ENCODE measurements at places on chromosomes 6 and 20.

DNA sequence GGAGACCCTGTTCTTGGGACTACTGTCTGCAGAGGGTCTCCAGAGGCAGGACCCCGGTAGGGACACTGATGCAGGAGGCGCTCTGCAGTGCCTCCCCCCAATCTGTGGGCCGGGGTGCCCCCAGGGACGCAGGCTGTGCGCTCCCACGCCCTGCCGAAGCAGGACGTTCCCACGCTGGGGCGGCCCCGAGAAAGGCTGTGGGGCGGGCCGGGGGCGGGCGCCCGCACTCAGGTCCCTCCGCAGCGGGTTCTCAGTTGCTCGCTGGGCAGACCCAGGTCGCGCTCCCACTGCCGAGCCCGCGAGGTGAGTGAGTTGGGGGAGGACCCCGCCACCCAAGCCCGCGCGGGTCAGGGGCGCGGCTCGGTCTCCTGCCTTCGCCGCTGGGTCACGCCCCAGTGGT is at the start of gene COX4I2:
Gene COX4I2 (plus strand): TSS at position 253 of the 400 bp plus-strand sequence. CDS start 1,106 bp downstream, outside the sequence.
- no peak for DNase-seq

GRCh38 chr20:9220874-9221547 is 152.1 kb downstream of the PLCB4 start:
- DNase-seq: no peak

DNA sequence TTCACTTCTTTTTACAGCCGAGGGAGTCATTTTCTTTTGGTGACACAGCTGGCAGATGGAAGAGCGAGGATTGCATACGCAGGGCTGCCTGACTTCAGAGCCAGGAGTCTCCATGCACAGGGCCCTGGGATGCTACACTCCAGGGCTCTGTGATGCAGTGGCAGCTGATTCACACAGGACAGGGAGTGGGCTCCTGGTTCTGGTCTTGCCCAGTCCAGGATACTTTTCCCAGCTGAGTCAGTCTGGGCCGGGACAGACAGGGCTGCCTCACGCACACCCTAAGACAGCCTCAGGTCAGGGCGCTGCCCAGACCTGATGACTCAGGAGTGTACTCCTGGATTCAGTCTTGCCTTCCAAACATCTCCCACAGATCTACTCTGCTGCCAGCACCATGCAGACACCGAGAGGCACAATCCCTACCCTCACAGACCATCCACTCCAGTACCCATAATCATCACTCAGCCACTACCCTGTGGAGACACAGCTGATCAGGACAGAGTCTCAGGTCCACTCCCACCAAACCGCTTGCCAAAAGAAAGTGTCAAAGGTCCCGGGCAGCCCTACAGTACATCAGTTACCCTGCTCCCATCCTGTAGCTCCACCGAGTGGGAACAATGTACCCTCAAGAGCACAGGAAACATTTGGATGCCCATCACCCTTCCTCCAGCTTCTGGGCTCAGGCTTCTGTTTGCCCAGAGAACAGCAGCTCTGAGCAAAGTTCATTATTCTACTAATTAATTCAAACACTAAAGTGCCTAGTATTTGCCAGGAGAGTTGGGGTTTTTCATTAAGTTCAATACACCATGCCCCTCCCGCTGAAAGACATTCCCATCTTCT is 11.5 kb downstream of the SDC4 start:
- no peak for DNase-seq

DNA sequence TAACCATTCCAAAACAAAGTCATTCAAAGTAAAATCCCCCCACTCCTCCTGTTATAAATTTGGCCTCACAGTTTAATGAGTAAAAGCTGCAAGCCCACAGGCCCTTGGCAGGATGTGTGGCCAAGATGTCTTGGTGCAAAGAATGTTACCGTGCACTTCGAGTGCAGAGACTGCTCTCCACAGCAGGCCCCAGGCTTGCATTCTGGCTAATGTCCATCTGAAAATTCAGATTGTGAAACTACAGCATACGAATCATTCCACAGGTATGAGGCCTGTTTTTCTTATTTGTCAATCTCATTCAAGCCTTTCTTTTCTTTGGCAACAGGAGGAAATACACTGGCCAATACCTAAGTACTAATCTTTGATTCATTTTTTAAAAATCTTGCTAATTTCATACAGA is 7.1 kb downstream of the RPS6KA2 start:
- no peak for DNase-seq

DNA sequence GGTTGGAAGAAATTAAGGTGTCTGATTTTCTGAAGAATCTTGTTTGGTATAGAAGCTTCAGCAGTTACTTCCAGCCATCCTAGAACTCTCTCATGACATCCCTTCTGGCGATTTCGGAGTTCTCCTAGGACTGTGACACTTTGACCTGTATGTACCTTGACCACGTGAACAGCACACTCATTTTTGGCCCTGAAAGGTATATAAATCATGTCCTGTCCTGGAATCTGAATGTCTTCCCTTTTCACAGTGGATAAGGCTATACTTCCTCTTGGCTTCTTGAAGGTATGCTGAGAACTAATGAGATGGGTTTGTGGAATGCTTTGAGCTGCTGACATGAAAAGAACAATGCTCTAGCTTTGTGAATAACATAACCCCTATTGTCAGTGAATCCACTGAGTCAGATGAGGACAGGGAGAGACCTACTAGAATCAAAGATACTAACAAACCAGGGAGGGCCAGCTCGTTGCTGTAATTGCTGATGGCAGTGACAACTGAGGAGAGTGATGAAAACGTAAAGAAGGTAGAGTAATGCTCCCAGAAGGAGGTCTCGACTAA is 6.0 kb upstream of the ZDHHC14 start:
- DNase-seq: no peak

DNA sequence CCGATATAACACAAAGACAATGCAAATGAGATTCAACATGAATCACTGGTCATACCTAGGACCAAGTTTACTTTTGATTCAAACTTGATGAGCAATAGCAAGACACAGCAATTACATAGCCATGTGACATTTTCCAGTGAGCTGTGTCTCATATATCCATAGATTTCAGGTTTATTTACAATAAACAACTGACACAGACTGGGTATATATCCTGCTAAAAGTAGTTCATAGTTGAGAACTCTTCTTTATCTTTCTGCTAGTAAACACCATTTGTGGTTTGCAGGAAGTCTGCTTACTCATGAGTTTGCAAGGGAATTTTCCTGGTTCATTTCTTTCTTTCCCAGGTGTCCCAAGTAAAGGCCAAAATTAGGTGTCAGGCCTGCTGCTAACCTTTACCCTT is 343.4 kb downstream of the KIF16B start:
- DNase-seq: no peak

DNA sequence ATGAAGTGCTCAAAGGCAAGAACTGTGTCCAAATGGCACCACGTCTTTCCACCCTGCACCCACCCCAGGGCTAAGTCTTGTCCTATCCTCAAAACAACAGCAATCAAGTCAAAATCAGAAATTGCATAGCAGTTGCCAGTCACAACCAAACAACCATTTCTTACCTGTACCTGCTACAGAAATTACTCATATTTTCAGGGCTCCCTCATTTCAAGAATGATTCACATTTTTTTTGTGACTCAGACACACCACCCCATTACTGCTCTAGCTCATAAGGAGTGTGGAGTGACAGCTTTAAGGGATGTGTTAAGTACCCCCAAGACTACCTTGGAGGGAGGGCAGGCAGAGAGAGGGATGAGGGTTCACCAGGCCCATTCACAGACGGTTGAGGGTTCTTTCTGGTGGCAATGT is 111.7 kb downstream of the TRERF1 start:
- peak; percentile 65 for DNase-seq

DNA sequence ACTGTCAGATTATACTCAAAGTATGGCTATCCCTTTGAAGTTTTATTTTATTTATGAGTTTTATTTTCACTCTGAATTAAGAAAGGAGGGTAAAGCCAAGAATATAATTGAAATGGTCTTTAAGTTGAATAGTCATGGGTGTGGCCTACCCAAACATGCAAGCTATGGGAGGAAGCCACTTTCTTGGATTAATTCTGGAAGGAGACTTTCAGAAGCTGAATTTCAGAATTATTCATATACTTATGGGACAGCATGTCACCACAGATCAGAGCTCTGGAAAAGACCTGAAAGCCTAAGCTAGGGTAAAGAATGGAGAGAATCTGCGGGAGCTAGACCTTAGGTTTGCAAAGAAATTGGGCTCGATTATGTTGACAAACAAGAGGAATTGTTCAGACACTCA is 242.4 kb upstream of the FKBP1C start:
- DNase-seq: no peak

DNA sequence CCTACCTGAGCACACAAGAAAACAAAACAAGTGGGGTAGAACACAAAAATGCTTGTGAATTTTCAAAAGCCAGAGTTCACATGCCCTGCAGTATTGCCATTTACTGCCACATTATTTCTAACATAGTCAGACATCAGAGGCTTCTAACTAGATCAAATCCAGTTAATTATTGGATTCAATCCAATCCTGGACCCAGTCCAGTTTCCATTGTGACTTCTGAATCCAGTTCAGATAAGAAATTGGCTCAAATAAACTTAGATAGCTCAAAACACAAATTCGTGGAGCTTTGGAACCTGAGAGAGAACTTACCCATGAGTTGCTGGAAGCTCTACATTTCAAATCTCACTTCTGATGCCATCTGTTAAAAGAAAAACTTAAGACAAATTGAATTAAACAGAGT is 85.2 kb upstream of the ANKEF1 start:
- no peak for DNase-seq

GRCh38 chr20:24040896-24041459 is 52.4 kb upstream of the GGTLC1 start:
- DNase-seq: no peak

All from stimulated activated CD4-positive, alpha-beta T cell treated with anti-CD3 and anti-CD28 coated beads, Interleukin-2, amount 100 ng/mL, for 24 hours (primary cell).